ENCODE measurements at places on chromosomes 11 and 22.
A peak's percentile ranks its signal among the peaks of the same experiment; 100 is the strongest.

- no peak for DNase-seq
These were observed 5.0 kb downstream of the OR10A5 start for GRCh38 chr11:6850526-6850925.

DNA sequence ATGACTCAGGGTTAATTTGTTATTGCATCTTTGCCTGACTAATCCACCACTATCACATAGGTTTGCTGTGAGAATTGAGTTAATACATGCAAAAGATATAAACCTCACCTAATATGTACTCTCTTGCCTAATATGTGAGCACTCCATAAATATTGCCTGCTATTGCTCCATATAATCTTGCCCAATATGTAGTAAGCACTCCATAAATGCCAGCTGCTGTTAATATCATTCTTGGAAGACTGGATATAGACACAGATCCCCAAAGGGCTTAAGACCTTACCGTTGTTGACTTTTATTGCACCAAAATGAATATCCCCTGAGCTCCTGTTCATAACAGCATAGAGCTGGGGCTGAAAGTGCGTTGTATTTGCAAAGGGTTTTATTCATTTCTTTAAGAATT is 27.0 kb upstream of the LRRC55 start:
- DNase-seq = no peak

- no peak for DNase-seq
These were observed 166.1 kb downstream of the C11orf91 start for GRCh38 chr11:33534575-33534974.

DNA sequence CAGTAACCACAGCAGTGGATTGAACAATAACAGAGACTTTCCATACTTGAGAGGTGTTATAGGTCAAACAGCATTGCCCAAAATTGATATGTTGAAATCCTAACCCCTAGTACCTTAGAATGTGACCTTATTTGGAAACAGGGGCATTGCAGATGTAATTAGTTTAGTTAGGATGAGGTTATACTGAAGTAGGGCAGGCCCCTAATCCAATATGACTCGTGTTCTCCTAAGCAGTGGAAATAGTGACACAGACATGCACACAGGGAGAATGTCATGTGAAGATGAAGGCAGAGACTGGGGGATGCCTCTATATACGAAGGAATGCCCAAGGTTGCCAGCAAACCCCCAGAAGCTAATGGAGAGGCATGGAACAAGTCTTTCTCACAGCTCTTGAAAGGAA is 270.5 kb downstream of the TENM4 start:
- no peak for DNase-seq

- no peak for DNase-seq
These were observed 16.0 kb downstream of the MRTFA start for GRCh38 chr22:40620464-40621046.

GRCh38 chr11:62217191-62217748 is 8.8 kb downstream of the SCGB2A1 start:
- DNase-seq = no peak

GRCh38 chr11:10695833-10696232 is 2.3 kb upstream of the IRAG1 start:
- no peak for DNase-seq

DNA sequence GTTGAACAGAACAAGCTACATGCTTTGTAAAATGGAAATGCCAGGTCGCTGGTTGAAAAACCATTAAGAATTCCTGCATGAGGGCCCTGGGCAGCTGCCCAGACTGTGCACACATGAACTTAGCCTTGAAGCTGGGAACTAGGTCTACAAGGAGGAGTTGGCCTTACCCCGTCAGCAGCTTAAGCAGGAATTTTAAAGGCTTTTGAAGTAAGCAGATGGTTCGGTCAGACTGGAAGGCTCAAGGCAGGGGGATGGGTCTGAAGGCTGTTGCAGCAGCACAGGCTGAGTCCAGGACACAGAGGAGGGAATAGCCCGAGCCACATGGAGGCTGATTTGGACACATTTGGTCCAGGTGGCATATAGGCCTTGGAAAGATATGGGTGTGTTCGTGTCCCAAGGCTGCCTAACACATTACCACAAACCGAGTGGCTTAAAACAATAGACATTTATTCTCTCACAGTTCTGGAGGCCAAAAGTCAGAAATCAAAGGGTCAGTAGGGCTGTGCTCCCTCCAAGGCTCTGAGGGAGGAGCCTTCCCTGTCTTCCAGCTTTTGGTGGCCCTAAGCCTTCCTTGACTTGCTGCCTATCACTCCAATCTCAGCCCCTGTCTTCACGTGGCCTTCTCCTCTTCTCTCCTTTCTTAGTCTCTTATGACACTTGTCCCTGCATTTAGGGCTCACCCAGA is 11.6 kb downstream of the LIF start:
- DNase-seq = peak; percentile 81

- peak; percentile 88 for DNase-seq
These were observed 34.2 kb downstream of the PHF21B start for GRCh38 chr22:44975427-44976262.

DNA sequence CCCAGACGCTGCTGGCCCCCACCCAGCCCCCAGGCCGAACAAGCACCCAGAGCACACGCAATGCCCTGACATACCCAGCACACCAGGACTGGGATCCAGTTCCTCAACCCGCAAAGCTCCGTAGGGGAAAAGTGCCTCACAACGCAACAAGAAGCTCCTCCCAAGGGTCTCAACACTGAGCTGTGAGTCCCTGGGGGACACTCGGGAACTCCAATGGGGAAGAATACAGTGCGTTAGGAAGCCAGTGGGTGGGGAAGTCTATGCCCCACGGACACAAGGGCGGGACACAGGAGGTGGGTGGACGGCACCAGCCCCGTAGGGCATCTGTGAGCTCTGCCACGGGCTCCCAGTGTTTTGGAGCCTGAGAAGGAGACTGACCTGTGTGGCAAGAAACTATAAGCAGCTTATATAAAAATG is 1.6 kb downstream of the DEAF1 start:
- no peak for DNase-seq

DNA sequence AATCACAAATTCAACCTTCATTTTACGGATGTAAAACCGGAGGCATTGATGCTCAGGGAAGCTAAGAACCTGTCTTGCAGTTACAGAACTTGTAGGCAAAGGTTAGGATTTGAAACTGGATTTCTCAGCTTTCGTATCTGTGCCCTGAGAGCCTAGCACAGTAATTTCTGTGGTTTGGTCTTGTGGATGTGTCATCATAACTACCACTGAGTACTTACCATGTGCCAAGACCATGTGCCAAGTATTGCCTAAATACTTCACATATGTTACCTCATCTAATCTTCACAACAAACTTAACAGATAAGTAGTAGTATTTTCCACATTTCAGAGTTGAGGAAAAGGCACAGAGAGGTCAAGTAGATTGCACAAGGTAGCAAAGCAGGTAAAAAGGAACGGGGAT is 140.7 kb downstream of the NXPE2 start:
- DNase-seq = no peak

GRCh38 chr11:12184699-12185098 is 74.3 kb downstream of the MICAL2 start:
- DNase-seq = no peak

GRCh38 chr11:57222239-57222638 is 14.8 kb downstream of the APLNR start:
- no peak for DNase-seq

Measured in femur (tissue), 1 donor.